ENCODE measurements at places on chromosomes 7 and 10. TPM values are rescaled to one million over a fixed set of nuclear protein-coding genes. Genes with fewer than 3 reads are reported as not detected.

DNA sequence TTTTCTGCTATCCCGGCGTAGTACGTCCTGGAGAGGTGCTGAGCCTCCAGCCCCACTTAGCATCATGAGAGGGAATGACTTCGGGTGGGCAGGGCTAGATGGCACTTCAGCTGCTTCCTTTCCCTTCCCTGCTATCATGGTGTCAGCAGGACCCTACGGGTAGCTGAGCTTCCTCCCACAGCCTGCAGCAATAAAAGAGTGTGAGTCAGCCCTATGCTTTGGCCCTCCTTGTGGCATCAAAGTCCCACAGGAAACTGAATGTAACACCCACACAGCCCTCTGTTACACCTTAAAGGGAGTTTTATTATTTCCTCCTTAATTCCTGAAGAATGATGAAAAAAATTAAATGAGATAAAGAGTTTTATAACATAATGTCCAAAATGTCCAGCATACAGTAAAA lies 458.1 kb downstream of the RPS24 start:
- H3K27me3 ChIP-seq = no peaks in the 10 kb centered on the region
- H3K27ac ChIP-seq = no peak overlapping the region
- no peak overlapping the region for H3K4me3 ChIP-seq
- no peak for DNase-seq
- H3K36me3 ChIP-seq = no peaks in the 10 kb centered on the region

DNA sequence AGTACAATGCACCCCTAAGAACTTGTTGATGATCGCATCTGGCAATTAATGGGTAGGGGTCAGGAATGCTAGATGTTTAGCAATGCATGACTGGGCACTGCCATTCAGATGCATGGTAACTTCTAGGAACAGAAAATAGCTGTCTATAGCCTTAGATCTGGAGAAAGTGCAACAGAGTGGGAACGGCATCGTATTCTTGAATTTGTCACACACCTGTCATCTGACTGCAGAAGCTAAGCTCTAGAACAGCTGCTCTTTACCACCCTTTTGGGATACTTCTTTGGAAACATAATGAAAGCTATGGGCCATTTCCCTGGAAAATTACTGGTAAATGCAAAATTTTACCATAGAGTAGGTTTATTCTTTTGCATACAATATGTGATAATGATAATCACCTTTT lies 118.1 kb downstream of the SLC25A13 start:
- H3K4me1 ChIP-seq = peaks cover 9% of the 10 kb centered on the region
- H3K27ac ChIP-seq = no peak overlapping the region
- no peak overlapping the region for H3K4me3 ChIP-seq
- H3K27me3 ChIP-seq = no peaks in the 10 kb centered on the region
- H3K36me3 ChIP-seq = peaks cover 25% of the 10 kb centered on the region
- DNase-seq = no peak

ADGRA1 gene
- 0.21 TPM for total RNA-seq

THNSL1 gene
- 5.0 TPM for total RNA-seq

Measured in heart right ventricle (tissue), 16 donors.